ENCODE measurements at places on chromosomes 1 and 21.

- DNase-seq: no peak
Measured at GRCh38 chr1:57058652-57059501, 93.1 kb upstream of the C8B start.

GRCh38 chr1:113940365-113941244 is 11.5 kb downstream of the HIPK1 start:
- DNase-seq: no peak

- DNase-seq: no peak
Measured at GRCh38 chr1:77783141-77783540, 3.7 kb downstream of the MIGA1 start.

- no peak for DNase-seq
Measured at GRCh38 chr1:106995970-106996369, 60.5 kb upstream of the PRMT6 start.
